ENCODE measurements at places on chromosomes 6 and 20. TPM values are rescaled to one million over a fixed set of nuclear protein-coding genes. Genes with fewer than 3 reads are reported as not detected.

DNA sequence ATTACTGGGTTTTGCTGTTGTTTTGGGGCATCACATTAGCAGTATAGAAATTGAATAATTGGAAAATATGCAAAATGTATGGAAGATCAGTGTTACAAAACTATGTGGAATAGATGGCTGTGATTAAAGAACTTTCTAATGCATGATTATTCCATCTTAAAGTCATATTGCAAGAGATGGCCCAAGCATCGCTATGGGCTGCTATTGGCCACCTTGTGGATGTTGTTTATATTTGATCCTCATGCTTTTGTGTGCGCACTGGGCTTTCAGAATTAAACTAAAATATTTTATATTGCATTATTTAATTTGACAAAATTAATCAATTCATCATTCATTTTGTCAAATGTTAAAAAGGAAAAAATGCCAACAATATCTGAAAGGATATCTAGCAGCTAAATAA lies 16.1 kb upstream of the HMGN3 start:
- DNase-seq = no peak

SLC9A8 gene
- 4.6 TPM for total RNA-seq

MEI4 gene
- 0.52 TPM for total RNA-seq

DNA sequence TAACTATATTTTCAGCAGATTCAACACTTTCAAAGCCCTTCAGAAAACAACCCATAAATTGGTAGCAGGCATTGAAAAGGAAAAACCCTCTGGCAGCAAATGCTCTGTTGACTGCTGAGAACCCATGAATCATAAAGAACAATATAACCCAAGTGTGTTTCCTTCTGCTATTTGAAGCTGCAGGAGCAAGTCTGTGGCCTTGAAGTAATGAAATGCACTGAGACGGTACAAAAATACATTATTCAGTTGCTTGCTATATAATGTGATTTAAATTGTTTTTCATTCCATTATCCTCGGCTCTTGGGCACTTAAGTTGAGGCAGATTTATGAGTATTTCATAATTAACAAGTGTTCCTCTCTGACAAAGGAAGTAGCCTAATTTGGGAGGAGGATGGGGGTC lies 40.6 kb upstream of the SAMD5 start:
- no peak for DNase-seq

DNA sequence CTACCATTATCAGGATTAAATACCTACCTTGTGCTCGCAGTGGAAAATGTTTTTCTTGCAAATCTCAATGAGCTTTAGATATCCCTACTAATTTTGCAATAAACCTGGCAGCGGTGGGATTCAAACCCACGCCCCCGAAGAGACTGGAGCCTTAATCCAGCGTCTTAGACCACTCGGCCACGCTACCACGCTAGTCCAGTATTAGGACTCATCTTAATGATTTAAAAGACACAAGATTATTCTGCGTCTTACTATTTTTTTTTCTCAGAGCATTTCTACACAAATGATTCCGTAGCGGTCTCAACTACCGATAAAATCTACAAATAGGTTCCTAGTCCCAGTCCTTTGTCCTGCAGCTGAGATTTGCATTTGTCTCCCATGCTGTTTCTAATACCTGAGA lies 35.2 kb upstream of the ZSCAN23 start:
- no peak for DNase-seq

DNA sequence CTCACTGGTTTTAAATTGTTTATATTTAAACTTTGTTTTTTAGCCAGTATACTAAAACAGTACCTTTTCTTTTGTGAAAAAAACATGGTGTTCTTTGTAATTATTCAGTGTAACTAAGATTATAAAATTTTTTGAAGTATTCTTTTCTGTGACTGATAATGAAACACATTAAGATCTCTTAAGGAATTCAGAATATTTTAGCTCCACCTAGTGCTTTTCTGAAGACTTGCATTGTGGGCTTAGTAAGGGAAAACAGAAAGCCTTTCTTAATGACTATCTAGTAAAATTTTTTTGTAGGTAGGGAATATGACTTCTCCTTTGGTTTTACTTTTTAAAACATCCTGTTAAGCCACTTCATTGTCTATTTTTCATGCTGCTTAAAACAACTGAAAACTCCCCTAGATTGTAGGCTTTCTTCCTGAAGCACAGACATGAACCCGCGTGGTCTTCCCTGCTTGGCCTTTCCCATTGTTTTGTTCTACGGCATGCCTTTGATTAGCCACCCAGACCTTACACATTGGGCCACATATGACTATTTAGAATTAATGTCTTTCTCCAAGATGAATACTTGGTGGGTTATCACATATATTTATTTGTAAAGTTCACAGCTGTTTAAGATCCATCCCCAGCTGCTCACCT lies 72.1 kb downstream of the AFDN start:
- DNase-seq = no peak

DNA sequence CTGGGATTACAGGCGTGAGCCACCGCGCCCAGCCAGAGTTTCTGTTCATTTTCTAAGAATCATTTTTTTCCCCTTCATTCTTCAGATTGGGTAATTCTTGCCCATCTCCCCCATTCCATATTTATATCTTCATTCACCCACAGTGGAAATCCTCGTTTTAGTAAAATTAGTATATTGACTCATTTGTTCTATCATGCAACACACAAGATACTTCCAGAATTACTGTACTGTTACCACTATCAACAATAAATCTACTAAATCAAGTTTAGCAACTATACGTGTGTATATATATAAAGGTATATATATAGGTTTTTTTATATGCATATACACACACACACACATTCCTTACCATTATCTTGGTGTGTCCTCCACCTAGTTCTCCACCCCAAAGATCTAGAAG lies 41.2 kb upstream of the KCNG1 start:
- no peak for DNase-seq

DNA sequence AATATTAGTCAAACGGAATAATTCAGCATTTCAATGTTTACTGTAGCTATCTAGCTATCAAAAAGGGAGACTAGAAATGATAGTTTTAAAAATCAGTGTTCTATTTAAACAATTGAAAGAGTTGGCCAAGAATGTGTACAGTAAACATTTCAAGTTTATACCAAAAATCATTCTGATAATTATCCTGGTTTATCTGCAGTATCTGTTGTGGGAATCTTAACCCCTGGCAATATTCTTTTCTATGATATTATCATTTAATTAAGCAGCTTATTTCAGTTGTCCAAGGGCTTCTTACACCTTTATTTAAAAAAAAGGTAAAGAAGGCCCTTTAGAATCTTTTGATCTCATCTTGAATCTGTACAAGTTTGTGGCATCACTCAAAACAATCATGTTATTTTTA lies 125.1 kb downstream of the PHACTR1 start:
- no peak for DNase-seq

KIF25 gene
- total RNA-seq = 0.22 TPM

DNA sequence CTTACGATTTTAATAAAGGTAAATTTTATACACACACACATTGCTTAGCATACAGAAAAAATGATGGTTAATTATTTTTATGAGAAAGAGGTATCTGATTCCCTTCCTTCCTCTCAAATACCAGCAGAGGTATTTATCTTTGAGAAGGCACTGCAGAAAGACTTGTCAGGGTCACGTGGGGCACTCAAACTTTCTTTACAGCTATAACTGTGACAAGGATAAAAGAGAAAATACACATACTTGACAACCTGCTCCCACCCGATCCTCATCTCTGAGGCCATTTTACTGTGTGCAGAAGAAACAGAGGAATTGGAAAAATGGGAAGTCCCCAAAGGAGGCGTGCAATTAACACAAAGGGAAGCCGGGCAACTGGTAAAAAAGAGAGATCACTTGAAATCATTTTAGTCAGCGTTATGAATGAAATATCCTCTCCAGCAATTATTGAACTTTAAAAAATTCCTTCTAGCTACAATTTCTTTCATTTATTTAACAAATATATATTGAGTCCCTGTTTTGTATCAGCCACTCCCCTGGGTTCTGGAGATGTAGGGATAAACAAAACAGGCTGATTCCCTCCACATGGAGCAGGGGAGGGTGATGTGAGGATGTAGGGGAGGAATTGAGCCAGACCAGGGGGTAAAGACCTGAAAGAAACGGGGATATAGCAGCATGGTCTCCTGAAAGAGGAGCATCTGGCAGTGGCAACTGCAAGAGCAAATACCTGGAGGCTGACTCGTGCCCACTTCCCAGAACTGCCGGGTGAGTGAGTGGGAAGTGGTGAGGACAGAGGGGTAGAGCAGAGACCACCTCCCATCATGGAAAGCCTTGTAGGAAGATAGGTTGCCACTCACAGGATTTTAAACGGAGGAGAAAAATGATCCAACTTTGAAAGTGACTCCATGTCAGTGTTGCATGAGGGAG lies 510.3 kb downstream of the KIF16B start:
- no peak for DNase-seq

DNA sequence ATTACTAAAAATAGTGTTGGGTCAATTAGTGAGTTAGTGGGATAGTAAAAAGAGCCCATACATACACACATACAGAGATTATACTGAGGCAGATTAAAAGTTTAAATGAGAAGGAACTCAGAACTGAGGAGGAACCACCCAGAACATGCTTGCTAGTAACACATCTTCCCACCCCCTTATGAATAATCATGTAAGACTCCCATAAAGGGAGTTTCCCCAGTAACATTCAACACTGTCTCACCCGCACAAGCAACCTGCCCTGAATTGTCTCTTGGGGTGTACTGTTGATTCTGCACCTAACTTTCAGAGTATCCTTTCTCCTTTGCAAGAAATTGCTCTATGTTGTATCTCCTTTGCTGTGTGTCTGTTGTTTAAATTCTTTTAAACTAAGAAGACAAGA lies 11.1 kb upstream of the HLA-DQB2 start:
- DNase-seq = no peak

FRK gene
- total RNA-seq = 11.2 TPM

WDR27 gene
- total RNA-seq = 9.1 TPM

GRCh38 chr6:165268987-165269386 lies 40.4 kb downstream of the C6orf118 start:
- no peak for DNase-seq

GRCh38 chr6:36318690-36319435 lies 17.8 kb downstream of the BNIP5 start:
- DNase-seq = no peak

WFDC2 gene
- not detected for total RNA-seq

HAO1 gene
- not detected for total RNA-seq

Measured in left ventricle myocardium inferior (tissue), 1 donor.